ENCODE measurements at places on chromosomes 2 and 18.

DNA sequence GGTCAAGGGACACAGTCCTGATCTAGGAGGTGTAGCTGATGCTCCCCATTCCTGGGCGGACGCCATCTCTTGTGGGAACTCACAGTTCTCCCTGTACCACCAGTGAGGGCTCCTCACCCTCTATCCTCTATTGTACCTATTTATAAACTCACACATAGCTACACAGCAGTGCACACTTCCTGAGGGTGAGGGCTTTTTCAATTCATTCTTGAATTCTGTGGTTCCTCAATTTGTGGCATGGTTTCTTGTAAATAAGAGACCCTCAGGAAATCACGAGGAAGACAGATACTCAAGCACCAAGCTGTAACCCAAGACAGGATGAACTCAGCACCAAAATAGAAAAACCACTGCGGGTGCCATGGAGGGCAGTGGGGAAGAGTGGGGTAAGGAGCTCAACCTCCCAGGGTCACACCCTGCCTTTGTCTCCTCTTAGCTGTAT is 245.9 kb upstream of the PXDN start:
- no peak for DNase-seq

GRCh38 chr2:9234680-9235146 is 28.1 kb downstream of the ASAP2 start:
- no peak for DNase-seq

DNA sequence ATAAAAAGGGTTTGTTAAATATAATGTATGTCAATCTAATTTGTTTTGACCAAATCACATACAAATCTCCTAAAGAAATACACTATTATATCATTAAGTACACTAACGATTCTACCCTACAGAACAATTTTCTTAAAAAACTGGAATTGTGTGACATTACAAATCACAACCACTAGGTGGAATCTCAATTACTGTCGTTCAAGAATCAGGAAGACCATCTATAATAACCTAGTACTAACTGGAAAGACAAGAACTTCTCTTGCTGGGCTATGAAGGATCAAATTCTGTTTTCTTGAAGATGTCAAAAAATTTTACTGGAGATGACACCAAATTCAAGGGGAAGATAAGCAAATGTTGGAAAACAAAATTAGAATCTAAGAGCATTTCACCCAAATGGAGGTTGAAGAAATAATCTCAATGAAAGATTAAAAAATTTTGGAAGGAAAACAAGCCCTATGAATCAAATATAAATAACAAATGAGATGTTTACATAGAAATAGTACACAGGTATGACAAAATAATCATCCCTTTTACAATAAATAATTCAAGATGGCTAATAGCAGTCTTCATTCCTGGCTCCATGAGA is 110.9 kb downstream of the STK39 start:
- DNase-seq, result peak; percentile 17

DNA sequence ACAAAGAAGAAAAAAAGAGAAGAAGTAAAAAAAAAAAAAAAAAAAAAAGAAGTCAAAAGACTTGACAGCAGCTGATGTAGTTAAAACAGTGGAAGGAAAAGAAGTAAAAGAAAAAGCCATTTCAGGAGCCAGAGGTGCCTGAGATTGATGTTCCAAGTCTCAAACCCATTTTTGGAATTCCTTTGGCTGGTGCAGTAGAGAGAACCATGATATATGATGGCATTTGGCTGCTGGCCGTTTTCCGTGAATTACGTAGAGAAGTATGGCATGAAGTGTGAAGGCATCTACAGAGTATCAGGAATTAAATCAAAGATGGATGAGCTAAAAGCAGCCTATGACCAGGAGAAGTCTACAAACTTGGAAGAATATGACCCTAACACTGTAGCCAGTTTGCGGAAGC is 7.6 kb upstream of the CHST10 start:
- no peak for DNase-seq

- no peak for DNase-seq
Observed at GRCh38 chr2:68762665-68763064, 28.1 kb downstream of the ARHGAP25 start.

- no peak for DNase-seq
Observed at GRCh38 chr2:74385396-74385795, 5.3 kb upstream of the DCTN1 start.

DNA sequence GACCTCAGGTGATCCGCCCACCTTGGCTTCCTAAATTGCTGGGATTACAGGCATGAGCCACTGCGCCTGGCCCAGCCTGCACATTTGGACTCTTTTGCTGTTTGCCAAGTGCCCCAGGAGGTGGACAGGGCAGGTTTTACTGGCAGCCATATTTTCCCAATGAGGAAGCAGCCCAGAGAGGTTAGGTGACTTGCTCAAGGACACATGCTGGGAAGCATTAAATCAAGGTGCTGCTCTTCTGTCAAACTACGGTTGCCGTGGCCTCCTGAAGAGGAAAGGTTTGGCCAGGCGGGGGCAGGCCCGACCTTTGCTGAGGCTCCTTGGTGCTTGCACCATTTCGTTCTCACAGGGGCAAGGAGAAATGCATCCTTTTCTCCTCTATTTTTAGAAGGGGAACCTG is 44.0 kb downstream of the DNMT3A start:
- no peak for DNase-seq

DNA sequence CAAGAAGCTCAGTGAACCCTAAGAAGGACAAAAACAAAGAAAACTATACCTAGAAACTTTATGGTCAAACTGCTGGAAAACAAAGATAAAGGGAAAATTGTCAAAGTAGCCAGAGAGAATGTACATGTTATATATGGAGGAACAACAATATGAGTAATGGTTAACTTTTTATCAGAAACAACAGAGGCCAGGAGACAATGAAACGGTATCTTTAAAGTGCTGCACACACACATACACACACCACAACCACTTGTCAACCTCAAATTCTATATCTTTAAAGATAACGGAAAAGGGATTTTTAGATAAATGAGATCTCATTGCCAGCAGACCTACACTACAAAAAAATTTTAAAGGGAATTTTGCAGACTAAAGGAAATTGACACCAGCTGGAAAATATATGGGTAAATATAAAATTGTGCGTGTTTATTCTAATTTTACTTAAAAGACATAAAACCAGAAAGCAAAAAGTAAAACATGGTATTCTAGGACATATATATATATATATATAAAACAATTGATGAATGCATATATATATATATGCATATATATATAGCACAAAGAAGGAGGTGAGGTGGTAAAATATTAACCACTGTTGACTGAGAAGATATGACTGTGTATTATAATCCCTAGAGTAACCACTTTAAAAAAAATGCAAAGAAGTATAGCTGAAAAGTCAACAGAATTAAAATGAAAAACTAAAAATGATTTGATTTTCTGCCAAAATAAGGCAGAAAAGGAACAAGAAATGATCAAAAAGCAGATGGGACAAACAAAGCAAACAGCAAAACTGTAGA is 172.0 kb downstream of the SRBD1 start:
- no peak for DNase-seq

DNA sequence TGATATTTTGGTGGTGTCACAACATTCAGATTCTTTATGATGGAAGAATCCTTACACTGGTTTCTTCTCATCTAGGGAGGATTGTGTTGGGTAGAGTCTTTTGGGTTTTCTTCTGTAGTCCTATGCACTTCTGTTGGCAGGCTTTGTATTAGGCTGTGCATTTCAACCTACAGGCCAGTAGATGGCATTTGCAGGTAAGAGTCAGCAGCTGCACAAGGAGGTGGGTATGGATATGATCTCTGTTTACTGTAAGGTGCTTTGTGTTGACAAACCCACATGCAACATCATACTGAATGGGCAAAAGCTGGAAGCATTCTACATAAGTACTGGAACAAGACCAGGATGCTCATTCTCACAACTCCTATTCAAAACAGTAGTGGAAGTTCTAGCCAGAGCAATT is 656.8 kb downstream of the METTL4 start:
- DNase-seq, result no peak

DNA sequence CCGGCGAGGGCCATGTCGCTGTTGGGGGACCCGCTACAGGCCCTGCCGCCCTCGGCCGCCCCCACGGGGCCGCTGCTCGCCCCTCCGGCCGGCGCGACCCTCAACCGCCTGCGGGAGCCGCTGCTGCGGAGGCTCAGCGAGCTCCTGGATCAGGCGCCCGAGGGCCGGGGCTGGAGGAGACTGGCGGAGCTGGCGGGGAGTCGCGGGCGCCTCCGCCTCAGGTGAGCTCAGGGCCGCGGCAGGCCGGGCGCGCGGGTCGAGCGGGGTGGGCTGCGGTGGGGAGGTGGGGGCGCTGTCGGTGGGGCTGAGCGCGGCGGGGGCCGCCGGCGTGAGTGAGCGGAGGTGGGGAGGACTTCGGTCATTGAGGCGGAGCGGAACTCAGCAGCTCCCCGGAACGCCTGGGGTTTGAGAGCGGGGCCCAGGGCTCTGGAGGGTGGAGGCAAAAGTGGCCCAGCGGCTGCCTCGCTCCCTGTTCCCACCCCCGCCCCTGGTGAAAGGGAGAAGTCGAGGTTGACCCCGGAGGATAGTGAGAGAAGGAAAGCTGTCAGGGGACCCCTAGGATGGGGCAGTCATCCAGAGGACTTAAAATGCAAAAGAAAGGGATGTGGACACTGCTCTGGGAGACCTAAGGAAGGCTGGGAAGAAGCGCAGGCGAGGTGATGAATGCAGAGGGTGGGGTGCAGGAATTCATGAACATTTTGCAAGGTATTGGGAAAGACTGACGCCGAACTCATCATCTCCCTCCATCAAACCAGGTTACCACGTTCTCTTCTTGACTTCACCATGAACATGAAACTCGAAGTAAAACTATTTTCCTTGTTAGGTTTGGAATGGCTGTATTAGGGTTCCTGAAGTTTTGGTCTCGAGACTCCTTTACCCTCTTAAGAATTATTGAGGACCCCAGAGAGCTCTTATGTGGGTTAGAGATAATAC is 633 bp downstream of the MALT1 start:
- DNase-seq, result peak; percentile 65

- no peak for DNase-seq
Observed at GRCh38 chr18:49238433-49239042, 221.9 kb downstream of the DYM start.

GRCh38 chr2:175027755-175028154 is 22.6 kb upstream of the CHN1 start:
- no peak for DNase-seq

DNA sequence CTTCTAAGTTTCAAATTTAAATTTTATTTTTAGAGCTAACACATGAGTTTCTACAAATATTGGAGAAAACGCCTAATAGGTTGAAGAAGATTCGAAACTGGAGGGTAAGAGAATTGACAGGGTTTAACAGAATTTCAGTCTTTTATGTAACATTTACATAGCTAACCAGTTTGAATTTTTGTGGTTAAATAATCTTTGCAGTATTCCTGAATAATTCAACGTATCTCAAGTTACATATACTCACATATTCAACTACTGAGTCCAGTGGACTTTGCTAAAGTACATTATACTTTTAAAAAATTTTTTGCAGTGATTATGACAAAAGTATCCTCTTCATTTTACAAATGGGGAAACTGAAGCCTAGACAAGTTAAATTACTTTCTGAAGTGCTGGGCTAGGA is 34.0 kb downstream of the CCNT2 start:
- DNase-seq, result no peak

DNA sequence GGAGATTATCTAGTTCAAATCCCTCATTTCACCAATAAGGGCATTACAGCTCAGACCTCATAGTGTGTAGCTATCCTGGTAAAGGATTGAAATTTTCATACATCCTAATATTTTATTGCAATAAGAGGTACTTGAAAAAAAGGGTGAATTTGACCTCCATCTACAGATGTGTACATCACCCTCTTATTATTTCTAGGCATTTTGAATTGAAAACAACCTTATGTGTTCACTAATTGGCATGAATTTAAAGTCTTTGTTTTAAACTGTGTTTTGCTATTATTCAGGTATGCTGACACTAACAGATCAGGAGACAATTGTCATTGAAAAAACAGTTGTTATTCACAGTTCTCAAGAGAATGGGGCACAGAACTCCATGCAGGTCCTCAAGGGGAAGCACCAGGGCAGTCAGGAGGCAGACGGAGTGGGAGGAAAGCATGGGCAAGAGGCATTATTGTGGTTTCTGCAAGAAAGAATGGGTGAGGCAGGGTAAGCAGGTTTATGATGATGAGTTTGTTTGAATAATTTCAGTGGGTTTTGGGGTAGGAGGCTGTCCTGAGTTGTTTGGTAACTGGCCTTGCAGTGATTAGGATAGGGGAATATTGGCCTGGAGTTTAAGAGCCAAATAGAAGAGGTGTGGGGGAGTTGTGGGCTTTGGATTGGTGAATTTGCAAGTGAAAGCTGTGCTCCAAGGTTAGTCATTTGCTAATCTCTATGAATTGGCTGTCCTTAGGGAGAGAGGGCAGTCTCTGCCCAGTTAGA is 194.6 kb downstream of the GPD2 start:
- DNase-seq, result no peak

DNA sequence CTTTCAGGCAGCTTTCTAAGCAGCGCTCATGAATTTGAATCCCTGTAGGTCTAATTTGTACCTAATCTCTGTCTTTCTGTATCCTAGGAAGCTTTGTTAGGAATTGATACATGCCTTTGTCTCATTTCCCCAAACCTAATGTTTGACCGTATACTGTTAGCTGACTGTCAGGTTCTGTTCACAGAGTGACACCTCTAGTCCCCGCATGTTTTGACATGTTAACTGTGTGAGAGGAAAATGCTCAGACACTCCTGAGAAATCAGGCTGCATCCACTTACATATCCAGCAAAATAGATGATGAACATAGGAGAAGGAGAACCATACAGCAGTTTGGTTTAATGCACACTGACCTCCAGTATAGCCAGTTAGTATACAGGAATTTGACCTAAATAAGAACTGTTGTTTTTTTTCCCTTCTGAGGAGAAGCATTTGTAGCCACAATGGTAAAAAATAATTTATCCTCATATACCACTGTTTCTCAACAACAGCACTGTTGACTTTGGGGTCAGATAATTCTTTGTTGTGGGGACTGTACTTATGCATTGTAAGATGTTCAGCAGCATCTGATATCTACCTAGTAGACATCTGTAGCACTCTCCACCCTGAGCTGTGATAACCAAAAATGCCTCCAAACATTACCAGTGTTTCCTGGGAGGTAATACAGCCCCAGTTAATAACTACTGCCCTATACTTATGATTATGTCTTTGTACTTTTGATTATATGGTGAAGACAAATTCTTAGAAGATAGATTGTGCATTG is 130.9 kb downstream of the NCOA1 start:
- no peak for DNase-seq

GRCh38 chr2:213150315-213151097 is 906 bp downstream of the IKZF2 start:
- no peak for DNase-seq

DNA sequence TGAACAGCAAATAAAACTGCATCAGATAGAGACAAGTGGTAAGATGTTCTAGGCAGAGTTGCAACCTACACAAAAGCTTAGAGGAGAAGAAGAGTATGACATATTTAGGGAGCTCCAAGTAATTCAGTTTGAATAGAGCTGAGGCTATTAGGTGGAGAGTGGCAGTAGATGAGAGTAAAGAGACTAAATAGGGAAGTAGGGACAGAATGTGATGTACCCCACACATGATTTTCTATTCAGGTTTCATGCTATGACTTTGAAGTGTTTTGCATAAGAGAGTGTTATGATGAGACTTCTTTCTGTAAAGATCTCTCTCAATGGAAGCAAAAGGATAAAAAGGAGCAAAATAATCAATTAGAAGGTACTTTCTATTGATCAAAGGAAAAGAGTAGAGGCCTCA is 206.8 kb upstream of the ERBB4 start:
- no peak for DNase-seq
